ENCODE measurements at places on chromosomes 6 and 20.

DNA sequence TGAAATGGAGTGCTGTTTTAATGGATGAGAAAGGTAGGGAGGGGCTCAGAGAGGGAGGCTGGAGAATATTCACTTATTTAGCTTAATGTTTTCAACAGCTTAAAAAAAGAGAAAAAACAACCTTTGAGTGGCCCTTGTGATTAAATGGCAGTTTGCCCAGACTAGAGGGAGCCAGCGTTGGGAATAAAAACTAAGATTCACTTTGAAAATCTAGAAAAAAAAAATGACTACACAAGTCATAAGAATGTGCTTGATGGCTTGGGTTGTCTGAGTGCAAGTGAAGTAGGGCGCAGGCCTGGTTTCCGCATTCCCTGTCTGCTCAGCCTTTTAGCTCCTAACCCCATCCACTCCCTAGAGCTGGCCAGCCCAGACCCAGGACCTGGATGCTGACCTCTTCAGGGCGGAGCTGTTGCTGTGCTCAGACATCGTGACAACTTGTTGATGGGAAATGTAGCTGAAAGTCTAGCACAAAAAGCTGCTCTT lies 28.9 kb downstream of the UTRN start:
- DNase-seq: peak; percentile 38

DNA sequence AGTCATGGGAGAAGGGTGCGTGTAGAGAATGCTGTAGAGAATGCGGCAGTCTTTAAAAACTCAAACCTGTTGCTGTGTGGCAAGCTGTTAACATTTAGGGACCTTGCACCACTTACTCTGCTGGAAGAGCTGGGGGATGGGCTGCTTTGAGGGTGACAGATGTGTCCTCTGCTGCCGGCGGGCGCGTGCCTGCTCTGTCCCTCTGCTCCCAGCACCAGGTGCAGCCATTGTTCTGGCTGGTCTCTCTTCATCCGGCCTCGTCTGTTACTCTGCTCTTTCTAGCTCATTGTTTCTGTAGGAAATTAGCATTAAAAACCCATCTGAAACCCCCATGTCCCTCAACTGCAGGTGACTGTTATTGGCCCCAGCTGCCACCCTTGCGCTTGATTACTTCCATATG lies 78.5 kb downstream of the CBFA2T2 start:
- no peak for DNase-seq

- DNase-seq: no peak
These were observed 7.9 kb upstream of the CPNE5 start for GRCh38 chr6:36847152-36847551.

GRCh38 chr6:142867988-142868812 lies 76.8 kb downstream of the HIVEP2 start:
- DNase-seq: peak; percentile 64

- peak; percentile 39 for DNase-seq
These were observed 123.5 kb downstream of the RNF144B start for GRCh38 chr6:18510644-18511033.

GRCh38 chr6:73631849-73632248 lies 21.9 kb downstream of the SLC17A5 start:
- DNase-seq: no peak

- peak; percentile 78 for DNase-seq
These were observed 968 bp downstream of the PHF3 start for GRCh38 chr6:63636518-63637021.

DNA sequence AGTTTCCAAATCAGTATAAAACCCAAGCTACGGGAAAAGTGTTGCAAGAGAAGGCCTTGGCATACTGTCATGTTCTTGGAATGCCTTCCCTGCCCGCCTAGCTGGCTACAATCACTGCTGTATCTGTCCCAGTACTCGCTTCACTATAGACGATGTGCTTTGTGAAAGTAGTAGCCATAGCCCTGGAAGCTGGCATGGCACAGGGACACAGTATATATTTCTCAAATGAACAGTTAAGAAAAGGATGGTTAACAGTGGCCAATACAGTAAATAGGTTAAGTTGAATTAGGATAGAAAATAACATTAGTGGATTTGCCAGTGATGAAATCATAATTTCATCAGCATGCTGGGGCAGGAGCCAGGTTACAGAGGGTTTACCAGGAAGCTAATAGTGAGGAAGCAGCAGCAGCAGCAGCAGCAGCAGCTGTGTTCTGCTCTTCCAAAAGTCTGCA lies 499.3 kb downstream of the CDKAL1 start:
- DNase-seq: no peak

DNA sequence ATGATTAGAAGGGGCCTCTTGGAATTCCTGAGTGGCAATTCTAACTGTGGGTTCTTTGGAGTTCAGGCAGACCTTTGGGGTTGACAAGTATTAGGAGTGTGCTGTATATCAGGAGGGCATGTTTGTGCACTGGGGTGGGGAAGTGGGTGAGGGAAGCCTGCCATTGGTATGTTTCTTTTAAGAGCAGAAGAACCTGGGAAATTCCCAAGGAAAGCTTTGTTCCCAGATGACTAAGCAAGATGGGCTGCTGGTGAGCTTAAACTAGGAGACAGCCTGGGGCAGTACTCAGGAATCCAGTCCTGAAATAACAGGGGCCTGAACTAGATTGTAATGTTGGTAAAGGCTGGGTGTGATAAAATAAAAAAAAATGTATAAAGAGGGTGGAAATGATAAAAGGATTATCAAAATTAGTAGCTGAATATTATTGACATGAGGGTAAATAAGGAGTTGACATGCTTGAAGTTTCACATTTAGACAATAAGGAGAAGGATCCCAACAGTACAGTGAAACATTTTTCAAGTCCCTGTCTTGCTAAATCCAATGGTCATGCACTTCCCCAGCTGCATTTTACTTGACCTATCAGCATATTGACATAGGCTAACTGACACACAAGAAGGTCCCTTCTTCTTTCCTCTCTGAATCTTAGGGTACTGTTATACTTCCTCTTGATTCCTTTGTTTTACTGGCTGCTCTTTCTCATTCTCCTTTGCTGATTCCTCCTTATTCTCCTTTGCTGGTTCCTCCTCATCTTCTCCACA lies 18.4 kb upstream of the IFNGR1 start:
- DNase-seq: no peak

- no peak for DNase-seq
These were observed 10.5 kb downstream of the GPLD1 start for GRCh38 chr6:24478903-24479302.

DNA sequence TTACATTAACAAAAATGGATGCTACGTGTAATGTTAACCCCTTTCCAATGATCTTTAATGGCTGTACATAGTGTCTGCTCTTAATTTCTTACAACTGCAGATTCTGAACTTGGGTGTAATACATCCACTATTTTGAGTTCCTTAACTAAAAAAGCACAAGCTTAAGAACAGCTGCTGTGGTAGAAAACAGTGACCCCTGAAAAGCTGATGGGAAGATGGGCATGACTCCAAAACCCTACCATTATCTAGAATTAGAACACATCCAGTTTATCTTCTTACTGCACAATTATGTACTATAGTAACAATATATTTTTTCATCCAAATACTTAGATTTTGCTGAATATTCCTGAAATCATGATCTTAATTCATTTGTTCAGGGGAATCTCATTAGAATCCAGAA lies 49.3 kb downstream of the LYRM4 start:
- DNase-seq: peak; percentile 36

- no peak for DNase-seq
These were observed 57.7 kb upstream of the PBOV1 start for GRCh38 chr6:138275976-138276375.

DNA sequence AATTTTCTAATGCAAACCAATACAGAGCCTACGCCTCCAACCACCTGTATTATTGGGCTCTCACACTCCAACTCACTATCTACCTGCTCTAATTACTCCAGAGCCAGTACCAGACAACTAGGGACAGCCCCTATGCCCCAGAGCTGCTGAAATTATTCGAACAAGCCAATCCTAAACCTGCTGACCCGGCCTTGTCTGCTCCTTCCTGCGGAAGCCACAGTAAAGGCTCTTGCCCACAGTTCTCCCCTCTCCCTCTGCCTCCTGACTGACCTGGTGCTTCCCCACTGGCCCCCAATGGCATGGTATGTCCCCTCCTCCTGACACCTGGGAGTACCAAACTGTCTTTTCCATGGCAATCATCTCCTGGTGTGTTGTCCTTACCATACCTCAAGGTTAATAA lies 4.1 kb upstream of the TOX2 start:
- no peak for DNase-seq

DNA sequence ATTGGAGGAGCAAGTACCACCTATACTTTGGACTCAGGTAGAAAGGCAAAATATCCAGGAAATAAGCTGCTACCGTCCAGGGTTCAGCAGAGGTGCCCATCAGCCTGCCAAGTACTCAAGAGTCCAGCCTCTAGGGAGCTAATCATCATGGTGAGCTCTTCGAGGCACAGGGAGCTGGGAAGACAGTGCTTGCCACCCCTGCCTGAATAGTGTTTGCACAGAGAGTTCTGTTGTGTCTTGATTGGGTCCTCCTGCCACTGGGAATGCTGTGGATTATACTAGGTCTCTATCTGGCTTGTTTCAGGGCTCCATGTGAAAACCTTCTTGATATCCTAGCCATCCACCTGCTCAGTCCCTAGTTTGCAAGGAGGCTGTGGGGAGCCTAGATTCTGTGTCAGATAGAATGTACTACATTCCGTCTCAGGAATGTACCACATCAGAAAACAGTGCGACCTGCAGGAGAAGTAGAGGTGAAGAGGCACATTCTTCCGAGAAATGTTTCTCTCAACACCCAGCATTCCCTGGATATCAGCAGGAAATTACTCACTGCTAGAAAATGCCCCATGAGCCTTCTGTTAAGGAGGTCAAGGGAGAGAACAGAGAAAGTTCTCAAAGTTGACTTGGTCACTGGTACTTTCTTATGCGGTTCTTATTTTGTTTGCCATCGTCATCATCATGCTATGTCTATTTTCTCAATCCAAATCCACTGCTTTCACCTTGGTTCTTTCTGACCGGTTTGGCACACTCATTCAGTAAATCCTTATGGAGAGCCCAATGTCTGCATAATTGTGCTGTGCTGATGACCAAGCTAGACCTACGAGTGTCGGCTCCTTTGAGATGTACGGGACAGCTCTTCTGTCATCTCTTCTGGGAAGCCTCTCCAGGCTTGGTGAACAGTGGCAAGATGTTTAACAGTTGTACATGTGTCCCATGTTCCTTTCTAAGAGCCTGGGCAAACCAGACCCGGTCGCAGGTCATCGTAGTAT lies 30.7 kb downstream of the PTPN1 start:
- DNase-seq: no peak

GRCh38 chr6:132115714-132116366 lies 164.7 kb upstream of the CCN2 start:
- no peak for DNase-seq

GRCh38 chr6:165403006-165403595 lies 93.7 kb upstream of the C6orf118 start:
- no peak for DNase-seq

DNA sequence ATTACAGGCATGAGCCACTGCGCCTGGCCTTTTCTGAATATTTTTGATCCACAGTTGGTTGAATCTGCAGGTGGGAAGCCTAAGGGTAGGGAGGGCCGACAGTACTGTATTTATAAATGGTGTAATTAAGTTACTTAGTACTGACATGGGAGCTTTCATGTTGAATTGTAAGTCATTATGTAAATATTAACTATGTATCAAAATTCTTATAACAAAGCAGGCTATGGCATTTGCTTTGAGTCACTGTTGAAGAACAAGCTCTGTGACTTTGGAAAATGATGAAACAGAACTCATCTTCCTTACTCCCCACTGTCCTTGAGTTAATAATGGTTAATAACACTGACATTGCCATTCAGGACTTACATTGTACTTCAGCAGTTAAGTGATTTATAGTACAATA lies 63.0 kb upstream of the TXNDC5 start:
- DNase-seq: no peak

GRCh38 chr6:38355519-38355918 lies 284.2 kb downstream of the BTBD9 start:
- no peak for DNase-seq

- no peak for DNase-seq
These were observed 930.2 kb downstream of the TFAP2A start for GRCh38 chr6:9484686-9485085.

- no peak for DNase-seq
These were observed 426 bp downstream of the ASXL1 start for GRCh38 chr20:32358632-32358882.

DNA sequence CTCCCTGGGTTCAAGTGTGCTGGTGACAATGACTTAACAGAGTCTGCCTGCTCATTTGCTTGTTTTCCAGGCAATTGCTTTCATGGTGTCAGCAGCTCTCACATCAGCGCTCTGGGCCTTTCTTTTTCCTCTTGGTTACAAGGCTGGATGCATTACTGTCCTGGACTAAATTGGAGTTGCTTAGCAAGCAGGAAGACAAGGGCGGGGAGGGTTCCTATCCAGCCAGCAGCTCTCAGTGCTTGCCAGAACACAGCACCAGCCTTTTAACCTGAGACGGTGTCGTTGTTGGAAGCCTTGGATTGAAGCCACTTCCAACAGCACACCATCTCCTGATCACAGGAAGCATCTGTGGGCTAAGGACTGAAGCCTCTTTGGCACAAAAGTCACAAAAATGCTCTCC lies 606.9 kb downstream of the CDH26 start:
- DNase-seq: no peak

GRCh38 chr20:60497298-60498035 lies 539.2 kb downstream of the CDH26 start:
- DNase-seq: no peak

DNA sequence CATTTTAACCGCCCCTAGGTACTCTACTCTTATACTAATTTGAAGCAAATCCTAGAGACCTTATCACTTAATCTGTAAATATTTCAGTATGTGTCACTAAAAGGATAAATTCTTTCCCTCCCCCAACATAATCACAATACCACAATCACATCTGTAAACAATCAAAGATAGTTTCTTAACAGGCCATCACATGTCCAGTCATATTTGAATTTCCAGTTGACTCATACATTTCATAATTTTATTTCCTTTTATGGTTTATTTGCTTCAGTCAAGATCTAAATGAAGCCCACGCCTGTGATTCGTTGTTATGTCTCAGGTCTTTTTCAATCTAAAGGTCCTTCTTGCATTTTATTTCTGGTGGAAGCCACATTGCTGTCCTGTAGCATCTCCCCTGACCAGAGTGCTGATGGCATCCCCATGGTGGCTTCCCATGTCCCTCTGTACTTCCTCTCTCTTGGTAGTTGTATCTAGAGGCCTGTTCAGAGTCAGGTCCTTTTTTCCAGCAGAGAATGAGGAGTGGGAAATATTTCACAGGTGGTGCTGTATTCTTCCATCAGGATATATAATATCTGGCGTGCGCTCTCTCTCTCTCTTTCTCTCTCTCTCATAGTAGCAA lies 128.6 kb upstream of the SLC22A23 start:
- DNase-seq: no peak

DNA sequence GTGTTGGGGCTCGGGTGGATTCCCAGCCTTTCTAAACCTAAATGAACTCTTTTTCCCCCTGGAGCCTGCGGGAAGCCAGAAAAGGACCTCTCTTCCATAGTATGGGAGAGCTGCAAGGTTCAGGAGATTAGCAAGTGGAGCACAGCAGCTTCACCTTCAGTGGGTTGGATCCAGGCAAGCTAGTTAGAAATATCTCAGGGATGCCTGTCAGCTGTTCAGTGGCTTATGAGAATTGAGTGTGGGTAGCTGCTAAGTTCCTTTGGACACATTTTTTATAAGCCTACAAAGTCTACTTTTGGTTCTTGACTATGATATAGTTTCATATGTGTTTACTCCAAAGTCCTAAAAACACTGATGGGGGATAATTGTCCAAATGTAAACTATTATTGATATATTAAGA lies 642.1 kb downstream of the EPM2A start:
- no peak for DNase-seq

All from hematopoietic multipotent progenitor cell treated with erythropoietin and hydrocortisone succinate and interleukin-3 and kit ligand, for 4 days (in vitro differentiated cells).